NCI-H460 (cell line): ENCODE measurements at places on chromosomes 16 and 17. TPM values are rescaled to one million over a fixed set of nuclear protein-coding genes. Genes with fewer than 3 reads are reported as not detected.

GRCh38 chr17:35423761-35424160 is 8.5 kb downstream of the SLFN12 start:
- DNase-seq: no peak

The WNT9B gene
- not detected in 2 replicates for total RNA-seq

The CAMKK1 gene
- 11.9 and 12.8 TPM in 2 replicates for total RNA-seq

The EVPLL gene
- not detected in 2 replicates for total RNA-seq

The GINS2 gene
- 2.6 and 3.1 TPM in 2 replicates for total RNA-seq
